H9 (cell line): ENCODE measurements at places on chromosomes 1 and 21. TPM values are rescaled to one million over a fixed set of nuclear protein-coding genes. Genes with fewer than 3 reads are reported as not detected.

- H3K27me3 ChIP-seq, result no peaks in the 10 kb centered on the region
- H3K4me3 ChIP-seq, result no peak overlapping the region
- DNase-seq, result no peak
- H3K27ac ChIP-seq, result no peak overlapping the region
These were observed 275.5 kb downstream of the TM2D1 start for GRCh38 chr1:61449410-61449809.

GRCh38 chr1:238606896-238607295 lies 716.2 kb upstream of the ZP4 start:
- no peaks in the 10 kb centered on the region for H3K36me3 ChIP-seq
- no peaks in the 10 kb centered on the region for H3K27me3 ChIP-seq
- no peaks in the 10 kb centered on the region for H3K4me1 ChIP-seq
- DNase-seq, result no peak
- H3K4me3 ChIP-seq, result no peak overlapping the region

GRCh38 chr1:22582661-22583635 lies 19.7 kb downstream of the EPHA8 start:
- no peak overlapping the region for H3K4me3 ChIP-seq
- H3K36me3 ChIP-seq, result peaks cover 4% of the 10 kb centered on the region; the same call in 2 of the 3 replicates
- DNase-seq, result no peak
- no peaks in the 10 kb centered on the region for H3K27me3 ChIP-seq
- no peak overlapping the region for H3K27ac ChIP-seq
- H3K4me1 ChIP-seq, result no peaks in the 10 kb centered on the region

- no peak for DNase-seq
- H3K36me3 ChIP-seq, result no peaks in the 10 kb centered on the region
- no peaks in the 10 kb centered on the region for H3K27me3 ChIP-seq
- no peak overlapping the region for H3K4me3 ChIP-seq
- H3K27ac ChIP-seq, result no peak overlapping the region
These were observed 106.4 kb downstream of the ZC3H11B start for GRCh38 chr1:219506473-219506899.

DNA sequence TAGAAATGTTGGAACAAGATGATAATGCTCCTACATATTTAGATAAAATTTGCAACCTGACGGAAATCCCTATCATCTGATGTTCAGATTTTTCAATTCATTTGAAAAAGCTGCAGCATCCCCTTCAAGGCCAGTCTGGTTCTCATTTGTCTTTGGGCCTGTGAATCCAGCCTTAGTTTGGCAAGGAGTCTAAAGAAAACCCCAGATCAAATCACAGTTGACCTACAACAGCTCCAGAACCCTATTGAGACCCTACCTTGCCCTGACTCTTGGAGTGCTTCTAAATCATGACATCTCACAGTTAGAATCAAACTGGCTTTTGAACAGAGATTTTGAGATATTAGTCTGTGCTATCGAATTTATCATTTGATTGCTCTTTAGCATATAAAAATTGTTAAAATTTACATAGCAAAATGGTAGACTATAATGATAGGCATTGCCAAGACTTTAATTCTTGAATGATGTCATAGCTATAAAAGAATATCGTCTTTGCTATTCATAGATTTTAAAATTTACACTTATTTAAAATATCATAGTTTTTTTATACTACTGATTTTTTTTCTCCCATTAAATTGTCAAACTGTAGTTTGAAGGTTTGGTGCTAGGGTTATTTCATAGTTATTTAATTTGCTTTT lies 2.2 kb downstream of the PPP2R5A start:
- H3K27ac ChIP-seq, result no peak overlapping the region
- DNase-seq, result no peak
- no peaks in the 10 kb centered on the region for H3K36me3 ChIP-seq
- H3K27me3 ChIP-seq, result no peaks in the 10 kb centered on the region
- H3K4me3 ChIP-seq, result peak overlapping the region; percentile 87

DNA sequence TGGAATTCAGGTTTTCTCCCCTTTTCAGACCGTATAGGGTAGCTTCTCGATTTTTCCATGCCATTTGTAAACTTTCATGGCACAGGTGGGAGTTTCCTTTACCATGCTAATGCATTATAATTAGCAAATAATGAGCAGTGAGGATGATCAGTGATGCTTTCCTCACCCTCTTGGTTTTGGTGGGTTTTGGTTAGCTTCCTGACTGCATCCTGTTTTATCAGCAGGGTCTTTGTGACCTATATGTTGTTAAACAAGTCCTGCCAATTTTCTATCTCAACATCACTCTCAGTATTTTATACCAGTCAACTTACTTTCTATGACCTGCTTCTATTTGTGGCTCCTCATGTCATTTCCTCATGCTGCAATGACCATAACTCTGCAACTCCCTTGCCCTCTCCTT lies 1345.1 kb downstream of the NCAM2 start:
- DNase-seq, result no peak
- H3K36me3 ChIP-seq, result peaks cover 34% of the 10 kb centered on the region
- H3K27ac ChIP-seq, result no peak overlapping the region
- H3K4me3 ChIP-seq, result no peak overlapping the region
- H3K4me1 ChIP-seq, result no peaks in the 10 kb centered on the region

DNA sequence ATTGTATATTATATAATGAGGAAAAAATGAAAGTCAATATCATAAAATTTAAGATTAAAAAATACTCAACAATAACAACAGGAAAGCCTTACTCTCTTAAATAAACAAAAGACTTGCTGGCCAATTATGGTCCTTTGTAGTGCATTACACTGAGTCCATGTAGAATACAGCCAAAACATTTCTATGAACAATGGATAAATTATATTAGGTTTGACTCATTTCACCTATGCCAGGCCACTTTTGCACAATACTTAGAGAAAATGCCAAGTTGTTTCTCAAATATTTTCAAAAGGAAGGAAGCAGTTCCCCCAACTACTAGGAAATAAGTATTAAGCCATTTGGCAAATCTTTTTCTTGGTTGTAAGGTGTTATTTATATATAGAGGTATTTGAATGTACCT lies 19.8 kb upstream of the UCK2 start:
- no peaks in the 10 kb centered on the region for H3K4me1 ChIP-seq
- H3K36me3 ChIP-seq, result no peaks in the 10 kb centered on the region
- no peak overlapping the region for H3K27ac ChIP-seq
- no peaks in the 10 kb centered on the region for H3K27me3 ChIP-seq
- no peak overlapping the region for H3K4me3 ChIP-seq

- H3K27me3 ChIP-seq, result no peaks in the 10 kb centered on the region
- no peak overlapping the region for H3K27ac ChIP-seq
- DNase-seq, result no peak
- no peak overlapping the region for H3K4me3 ChIP-seq
These were observed 9.4 kb downstream of the CR1L start for GRCh38 chr1:207654320-207654719.

DNA sequence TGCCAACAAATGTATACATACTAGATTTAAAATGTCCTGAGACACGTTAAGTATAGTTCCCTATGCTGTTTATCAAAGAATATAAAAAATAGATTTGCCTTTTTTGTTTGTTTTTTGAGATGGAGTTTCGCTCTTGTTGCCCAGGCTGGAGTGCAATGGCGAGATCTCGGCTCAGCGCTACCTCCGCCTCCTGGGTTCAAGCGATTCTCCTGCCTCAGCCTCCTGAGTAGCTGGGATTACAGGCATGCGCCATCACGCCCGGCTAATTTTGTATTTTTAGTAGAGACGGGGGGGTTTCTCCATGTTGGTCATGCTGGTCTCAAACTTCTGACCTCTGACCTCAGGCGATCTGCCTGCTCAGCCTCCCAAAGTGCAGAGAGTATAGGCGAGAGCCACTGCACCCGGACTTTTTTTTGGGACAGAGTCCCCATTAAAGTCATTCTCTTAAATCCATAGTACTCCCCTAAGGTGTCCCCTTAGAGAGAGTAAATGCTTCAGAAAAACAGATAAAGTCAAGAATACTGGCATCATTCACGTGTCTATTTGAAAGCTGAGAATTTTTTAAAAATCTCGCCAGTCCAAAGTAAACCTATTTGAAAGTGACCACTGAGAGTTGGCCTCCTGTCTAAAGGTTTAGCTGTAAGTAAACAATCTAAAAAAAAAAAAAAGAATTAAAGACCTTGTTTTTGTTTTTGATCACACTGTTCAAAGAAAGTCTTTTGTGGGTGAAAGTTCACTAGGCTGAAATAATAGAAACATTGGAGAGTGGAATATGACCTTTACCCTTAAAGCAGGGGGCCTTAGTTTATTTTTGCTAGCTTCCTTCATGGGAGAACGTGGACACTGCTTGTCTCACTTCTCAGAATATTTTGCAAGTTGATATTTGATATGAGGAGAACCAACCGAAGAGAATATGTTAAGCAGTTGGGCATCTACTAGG lies 48.0 kb upstream of the SLC16A1 start:
- DNase-seq, result no peak
- peaks cover 17% of the 10 kb centered on the region for H3K36me3 ChIP-seq
- no peak overlapping the region for H3K4me3 ChIP-seq
- H3K27me3 ChIP-seq, result no peaks in the 10 kb centered on the region
- no peak overlapping the region for H3K27ac ChIP-seq

DNA sequence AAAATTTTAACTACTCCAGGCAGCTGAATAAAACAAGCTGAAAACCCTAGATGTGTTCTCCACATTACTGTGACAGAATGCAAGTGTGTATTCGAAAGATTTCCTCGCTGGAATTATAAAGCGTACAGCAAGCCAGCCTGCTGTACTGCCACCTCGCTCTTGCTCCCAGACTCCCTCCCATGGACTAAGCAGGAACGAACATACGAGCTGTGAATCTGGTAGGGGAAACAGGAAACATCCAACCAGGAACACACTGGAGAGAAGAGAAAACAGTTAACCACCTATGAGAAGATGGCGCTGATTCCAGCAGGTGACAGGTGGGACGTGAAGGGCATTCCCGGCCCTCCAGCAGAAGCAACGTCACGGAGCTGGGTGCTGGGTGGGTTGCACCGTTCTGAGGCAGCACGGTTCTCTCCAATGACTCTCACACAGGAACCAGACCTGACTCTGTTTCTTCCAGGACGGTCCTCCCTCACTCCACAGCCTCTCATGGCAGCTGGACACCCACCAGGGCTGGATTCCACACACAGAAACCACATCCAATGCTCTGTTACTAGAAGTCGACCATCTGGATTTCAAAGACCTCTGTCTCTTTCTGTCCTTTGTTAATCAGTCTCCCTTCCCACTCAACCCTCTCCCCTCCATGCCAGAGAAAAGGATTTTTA lies 219.2 kb downstream of the RERE start:
- no peak overlapping the region for H3K27ac ChIP-seq
- H3K36me3 ChIP-seq, result peaks cover 8% of the 10 kb centered on the region; the same call in 1 of the 2 replicates
- H3K4me3 ChIP-seq, result no peak overlapping the region
- DNase-seq, result no peak

- no peaks in the 10 kb centered on the region for H3K27me3 ChIP-seq
- DNase-seq, result no peak
- no peaks in the 10 kb centered on the region; the same call in 1 of the 2 replicates for H3K4me1 ChIP-seq
- H3K27ac ChIP-seq, result no peak overlapping the region
- no peak overlapping the region for H3K4me3 ChIP-seq
These were observed 33.2 kb upstream of the CD2 start for GRCh38 chr1:116721039-116721405.

- peaks cover 9% of the 10 kb centered on the region for H3K4me1 ChIP-seq
- no peak overlapping the region for H3K4me3 ChIP-seq
- H3K27ac ChIP-seq, result no peak overlapping the region
- H3K36me3 ChIP-seq, result no peaks in the 10 kb centered on the region
These were observed 94.9 kb upstream of the ETV3 start for GRCh38 chr1:157233131-157233530.

DNA sequence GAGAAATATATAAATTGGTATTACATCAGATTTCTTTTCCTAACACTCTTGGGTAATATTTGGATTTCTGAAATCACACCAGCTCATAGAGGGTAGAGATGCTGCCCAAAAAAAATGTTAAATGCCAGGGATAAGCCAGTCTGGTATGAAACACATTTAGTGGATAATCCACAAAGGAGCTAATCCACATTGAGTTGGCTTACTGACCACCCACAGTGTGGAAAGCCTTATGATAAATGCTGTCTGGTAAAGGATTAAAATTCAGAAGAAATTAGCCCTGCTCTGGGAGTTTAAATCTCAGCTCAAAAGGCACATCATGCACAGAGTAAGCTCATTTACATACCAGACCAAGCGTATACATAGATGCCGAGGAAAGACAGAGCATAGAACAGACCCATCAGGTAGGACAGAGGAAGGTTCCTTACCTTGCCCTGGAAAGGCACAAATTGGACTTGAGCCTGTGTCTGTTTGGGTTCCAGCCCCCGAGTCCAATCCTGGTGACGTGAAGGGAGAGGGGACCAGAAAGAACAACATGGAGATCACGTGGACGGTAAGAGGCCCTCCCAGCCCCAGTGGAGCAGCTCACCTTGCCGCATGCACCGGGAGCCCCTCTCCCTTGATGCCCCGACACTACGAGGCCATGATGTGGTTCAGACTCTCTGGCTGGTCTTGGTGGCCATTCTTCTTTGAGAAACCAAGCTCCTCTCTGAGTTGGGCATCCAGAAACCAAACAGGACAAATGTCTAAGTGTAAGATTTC lies 62.9 kb upstream of the CNTN2 start:
- no peak overlapping the region for H3K4me3 ChIP-seq
- no peaks in the 10 kb centered on the region for H3K36me3 ChIP-seq
- H3K4me1 ChIP-seq, result no peaks in the 10 kb centered on the region
- no peak overlapping the region for H3K27ac ChIP-seq
- no peak for DNase-seq

GRCh38 chr1:157992833-157993146 lies 655 bp upstream of the KIRREL1 start:
- H3K36me3 ChIP-seq, result 0 out of 3 replicates have a peak, but pooled peaks cover 2% of the 10 kb centered on the region
- no peak for DNase-seq

DNA sequence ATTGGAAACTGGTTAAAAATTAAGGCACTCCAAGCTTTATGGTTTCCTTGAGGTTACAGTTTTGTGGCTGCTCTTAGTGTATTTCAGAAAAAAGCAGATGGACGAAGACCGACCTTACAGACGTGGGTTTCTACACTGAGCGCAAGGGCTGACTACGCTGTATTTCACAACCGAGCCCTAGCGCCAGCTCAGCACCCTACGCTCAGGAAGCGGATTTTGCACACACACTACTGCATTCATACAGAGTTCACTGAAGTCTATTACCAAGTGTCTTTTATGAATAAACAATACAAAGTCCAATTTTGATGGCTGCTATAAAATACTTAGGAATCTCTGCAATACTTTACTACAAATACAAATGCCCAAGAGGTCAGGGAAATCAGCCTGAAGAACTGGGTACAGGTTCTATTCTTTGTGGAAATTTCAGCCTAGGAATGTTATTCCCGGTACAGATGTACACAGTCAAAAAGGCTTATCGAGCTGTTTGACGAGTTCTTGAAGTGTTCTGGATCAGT lies 23.8 kb downstream of the PTTG1IP start:
- no peak overlapping the region for H3K27ac ChIP-seq
- peaks cover 56% of the 10 kb centered on the region for H3K36me3 ChIP-seq
- DNase-seq, result no peak
- H3K27me3 ChIP-seq, result no peaks in the 10 kb centered on the region
- no peak overlapping the region for H3K4me3 ChIP-seq

OR2M3 gene
- total RNA-seq, result not detected in 2 replicates

MED8 gene
- total RNA-seq, result 19.1 and 23.0 TPM in 2 replicates

SLC35F3 gene
- total RNA-seq, result 0.70 and 0.81 TPM in 2 replicates

MTMR11 gene
- 3.9 and 4.0 TPM in 2 replicates for total RNA-seq

USH2A gene
- total RNA-seq, result 0.04 and 0.11 TPM in 2 replicates

ANGPTL1 gene
- total RNA-seq, result not detected in 2 replicates
